Body of pancreas (tissue), 4 donors: ENCODE measurements at places on chromosomes 4 and X. TPM values are rescaled to one million over a fixed set of nuclear protein-coding genes. Genes with fewer than 3 reads are reported as not detected.

CFAP47 gene
- total RNA-seq, result 0.78 TPM

- no peak for DNase-seq
Measured at GRCh38 chrX:23887451-23887850, 20.3 kb downstream of the APOO start.

- DNase-seq, result no peak
Measured at GRCh38 chr4:185017964-185018772, at the start of gene HELT. TSS of gene HELT (plus strand) at chr4:185018490. CDS start at chr4:185018929, 439 bp downstream.

GRCh38 chr4:66704243-66704642 lies 841.1 kb downstream of the CENPC start:
- DNase-seq, result no peak

- no peak for DNase-seq
Measured at GRCh38 chr4:110487873-110488272, 11.9 kb downstream of the ENPEP start.

DNA sequence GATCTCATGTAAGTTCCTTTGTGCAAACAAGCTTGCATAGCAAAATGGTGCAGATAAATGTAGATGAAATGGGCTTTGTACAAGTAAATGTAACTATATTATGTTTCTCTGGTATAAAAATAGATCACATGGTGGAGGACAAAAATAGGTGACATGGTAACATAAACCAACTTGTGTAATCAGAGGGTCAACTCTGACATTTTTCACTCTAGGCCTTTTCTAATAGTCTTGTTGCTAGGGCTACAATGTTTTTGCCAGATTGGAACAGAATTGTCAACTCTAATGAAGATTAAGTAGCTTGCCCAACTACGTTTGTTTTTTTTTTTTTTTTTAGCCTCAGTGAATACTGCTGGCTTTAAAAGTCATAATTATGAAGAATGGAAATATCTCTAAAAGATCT lies 11.5 kb downstream of the MAD2L1 start:
- no peak for DNase-seq

SPANXA1 gene
- not detected for total RNA-seq

DNA sequence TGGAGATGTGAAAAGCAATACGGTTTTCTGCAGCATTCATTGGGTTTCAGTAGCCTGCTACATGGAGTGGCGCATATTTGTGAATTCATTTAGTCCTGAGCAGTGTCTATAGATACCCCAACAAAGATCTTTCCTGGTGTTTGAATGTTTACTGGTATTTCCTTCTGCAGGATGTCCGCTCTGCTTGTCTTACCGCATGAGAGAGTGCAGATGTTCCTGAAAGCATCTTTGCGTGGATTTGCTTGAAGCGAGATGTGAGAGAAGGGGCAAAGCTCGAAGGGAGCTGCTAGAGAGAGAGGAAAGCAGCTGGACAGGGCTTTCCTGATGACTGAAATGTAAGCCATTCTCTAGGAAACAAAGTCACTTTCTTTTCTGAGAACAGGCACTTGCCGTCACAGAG lies 40.9 kb upstream of the GYPA start:
- no peak for DNase-seq

DNA sequence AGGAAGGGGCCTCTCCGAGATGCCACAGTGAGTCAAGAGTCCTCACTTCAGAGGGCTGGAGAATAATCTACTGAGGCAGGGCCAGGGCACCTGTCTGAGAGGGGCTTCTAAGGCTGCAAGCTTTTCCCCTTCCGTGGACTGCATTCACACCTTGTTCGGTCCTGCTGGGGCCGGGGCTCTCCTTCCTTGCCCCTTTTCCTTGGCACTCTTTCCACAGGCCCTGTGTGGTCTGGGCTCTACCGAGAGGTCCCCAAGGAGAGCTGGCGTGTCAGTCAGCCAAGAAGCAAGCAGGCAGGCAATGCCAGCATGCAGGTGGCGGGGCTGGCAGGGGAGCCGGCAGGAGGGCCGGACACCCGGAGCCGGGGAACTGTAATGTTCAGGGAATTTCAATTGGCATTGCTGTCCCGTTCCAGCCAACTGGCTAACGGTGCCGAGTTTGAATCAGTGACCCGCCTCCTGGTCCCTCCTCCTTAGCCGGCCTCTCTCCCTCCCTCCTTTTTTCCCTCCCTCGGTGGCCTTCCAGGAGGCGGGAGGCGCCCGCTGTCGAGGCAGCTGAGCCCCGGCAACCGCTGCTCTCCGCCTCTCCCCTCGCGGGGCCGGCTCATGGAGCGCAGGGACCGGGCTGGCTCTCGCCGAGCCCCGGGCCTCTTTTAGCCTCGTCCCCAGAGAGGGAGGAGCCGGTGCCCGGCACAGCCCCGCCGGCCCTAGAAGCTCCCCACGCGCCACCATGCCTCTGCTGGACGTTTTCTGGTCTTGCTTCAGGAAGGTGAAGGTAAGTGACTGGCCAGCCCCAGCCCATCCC lies at the start of gene STARD8:
Gene STARD8 (plus strand): TSS at position 511 of the 802 bp plus-strand sequence. CDS start 217 bp downstream, at position 728.
- peak; percentile 58 for DNase-seq
